SK-N-DZ (cell line): ENCODE measurements at places on chromosomes 3 and 15.
A peak's percentile ranks its signal among the peaks of the same experiment; 100 is the strongest.

- DNase-seq: peak; percentile 79
These were observed at the start of gene DVL3 for GRCh38 chr3:184154885-184155643. Gene DVL3 (plus strand): TSS chr3:184155377. CDS start chr3:184155636, 259 bp downstream.

DNA sequence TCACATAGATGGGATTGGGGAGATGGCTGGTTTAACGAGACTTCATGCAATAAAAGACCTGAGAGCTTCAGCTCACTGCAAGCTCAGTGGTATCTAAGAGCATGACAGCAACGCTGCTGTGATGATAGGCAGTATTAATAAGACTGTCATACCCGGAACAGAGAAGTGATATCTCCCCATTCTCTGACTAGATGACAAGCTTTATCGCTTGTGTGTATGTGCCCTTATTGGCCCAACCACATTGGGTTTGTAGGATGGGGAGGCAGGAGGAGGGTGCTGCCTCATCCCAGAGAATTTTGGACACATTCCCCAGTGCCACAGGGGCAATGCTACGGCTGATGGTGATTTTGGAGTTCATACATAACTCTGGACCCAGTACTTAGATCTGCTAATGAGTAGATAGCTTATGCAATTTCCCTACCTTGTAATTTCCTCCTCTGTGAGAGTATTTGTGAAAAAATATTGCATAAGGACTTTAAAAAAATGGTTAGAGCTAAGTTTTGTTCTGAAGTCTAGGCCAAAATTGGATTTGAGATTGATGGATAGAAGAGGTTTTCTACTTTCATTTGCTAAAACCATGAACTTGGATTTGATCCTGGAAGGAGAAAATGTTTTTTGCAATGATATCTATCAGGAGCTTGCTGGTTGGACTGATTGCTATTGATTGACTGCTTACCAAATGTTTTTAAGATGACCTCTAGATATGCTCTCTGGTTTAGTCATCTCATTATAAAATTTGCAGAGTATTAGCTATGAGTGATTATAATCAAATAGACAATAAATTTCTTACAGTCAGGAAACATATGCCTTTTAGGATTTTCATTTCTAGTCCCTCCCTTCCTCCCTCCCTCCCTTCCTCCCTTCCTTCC, 14.0 kb upstream of the TMEM212 start:
- DNase-seq: no peak

DNA sequence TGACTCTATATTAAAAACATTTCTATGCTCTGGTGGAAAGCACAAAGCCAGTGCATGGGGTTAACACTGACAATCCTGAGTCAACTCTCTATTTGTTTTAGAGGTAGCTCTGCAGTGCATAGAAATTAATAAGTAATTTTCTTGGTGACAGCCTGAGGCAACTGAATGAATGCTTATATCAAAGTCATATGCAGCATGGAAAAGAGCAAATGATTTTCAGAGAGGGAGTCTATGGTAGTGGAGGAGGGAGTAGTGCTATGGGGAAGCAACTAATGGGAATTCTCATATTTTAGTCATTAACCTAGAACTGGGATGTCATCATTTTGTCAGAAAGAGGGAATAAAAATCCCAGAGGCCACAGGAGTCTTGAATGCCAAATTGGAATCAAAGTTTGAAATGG, 99.1 kb downstream of the CLSTN2 start:
- no peak for DNase-seq

DNA sequence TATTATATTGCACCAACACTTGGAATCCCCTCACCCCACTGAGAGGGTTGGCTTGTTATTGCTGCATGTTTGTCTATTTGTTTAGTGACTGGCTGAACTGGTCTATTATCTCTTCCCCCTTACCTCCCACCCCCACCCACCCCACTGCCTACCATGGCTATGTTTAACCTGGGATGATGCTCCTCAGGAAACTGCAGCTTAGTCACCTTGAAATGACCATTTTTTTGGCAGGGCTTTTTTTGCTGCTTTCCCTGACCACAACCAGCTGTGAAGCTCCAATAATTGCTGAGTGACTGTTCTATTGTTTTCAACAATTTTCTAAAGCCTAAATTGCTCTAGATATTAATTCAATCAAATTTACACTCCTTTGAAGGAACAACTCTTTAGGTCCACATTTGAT, 137.9 kb upstream of the CADM2 start:
- DNase-seq: no peak

- no peak for DNase-seq
These were observed 58.2 kb downstream of the ZNF148 start for GRCh38 chr3:125316949-125317348.

GRCh38 chr3:50165910-50166538, 10.9 kb downstream of the SEMA3F start:
- no peak for DNase-seq

DNA sequence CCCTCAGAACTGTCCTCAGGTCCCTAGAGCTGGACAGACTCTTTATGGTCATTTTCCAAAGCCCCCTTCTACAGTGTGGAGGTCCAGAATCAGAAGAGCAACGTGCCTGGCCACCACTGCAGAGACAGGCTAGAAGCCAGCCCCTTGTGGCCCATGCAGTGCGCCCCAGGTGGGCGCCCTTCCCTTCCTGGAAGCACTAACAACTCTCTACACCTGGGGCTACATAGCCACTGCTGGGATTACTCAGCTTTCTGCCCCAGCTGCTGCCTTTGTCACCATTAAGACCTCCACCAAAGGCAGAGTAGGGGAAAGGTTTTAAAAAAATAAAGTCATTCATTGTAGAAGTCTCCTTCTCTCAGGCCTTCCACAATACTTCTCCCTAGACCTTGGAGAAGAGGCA, 2.3 kb downstream of the RASGRP1 start:
- no peak for DNase-seq

DNA sequence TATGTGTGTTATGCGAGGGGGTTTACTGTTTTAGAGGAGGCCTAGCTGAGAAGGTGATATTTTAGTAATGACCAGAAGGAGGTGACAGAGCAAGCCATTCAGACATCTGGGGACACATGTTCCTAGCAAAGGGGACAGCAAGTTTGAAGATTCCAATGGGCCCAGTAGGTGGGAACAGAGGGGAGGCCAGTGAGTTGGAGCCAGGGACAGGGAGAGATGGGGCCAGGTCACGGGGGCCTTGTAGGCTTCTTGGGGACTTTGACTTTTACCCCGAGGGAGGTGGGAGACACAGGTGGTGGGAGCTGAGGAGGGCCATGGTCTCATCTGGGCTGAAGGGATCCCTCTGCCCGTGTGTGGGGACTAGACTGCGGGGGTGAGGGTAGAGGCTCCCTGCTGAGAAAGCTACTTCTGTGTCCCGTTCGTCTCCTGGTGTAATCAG, 72.5 kb downstream of the MGLL start:
- no peak for DNase-seq

- DNase-seq: no peak
These were observed 9.8 kb downstream of the SLC38A3 start for GRCh38 chr3:50214824-50215223.

DNA sequence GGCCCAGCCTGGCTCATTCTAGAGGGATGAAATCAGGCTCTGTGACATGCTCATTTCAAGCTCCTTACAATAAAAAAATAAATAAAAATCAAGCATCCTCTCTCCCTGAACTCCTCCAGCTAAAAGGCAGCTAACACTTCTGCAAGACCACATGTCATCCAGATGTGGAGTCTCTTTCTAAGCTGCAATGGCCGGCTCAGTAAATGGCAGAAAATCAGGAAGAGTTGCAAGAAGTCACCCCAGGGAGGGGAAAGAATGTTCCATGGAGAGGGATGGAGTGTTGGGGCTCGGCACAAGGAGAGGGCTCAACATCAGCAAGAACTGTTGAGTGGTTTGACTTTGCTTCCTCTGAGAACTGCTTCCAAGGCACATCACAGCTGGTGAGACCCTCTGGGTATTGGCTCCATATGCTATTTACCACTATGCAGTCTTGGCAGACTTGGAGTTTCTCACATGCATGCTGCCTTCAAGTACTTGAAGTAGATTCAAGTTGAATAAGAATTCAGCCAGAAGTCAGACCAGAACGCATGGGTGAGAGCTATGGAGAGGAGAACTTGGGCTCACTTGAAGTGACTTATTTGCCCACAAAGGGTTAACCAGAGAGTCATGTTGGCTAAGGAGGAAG, 689.0 kb downstream of the NTRK3 start:
- DNase-seq: no peak

GRCh38 chr3:8755097-8755496, 14.3 kb downstream of the OXTR start:
- no peak for DNase-seq

GRCh38 chr3:134373271-134374104, 759 bp downstream of the AMOTL2 start:
- peak; percentile 65 for DNase-seq
